ENCODE measurements at places on chromosomes 11 and 22.
A peak's percentile ranks its signal among the peaks of the same experiment; 100 is the strongest.

GRCh38 chr22:23893945-23894709 is at the start of gene MIF:
MIF (plus strand) TSS chr22:23894383; CDS start chr22:23894475, 92 bp downstream.
- peak; percentile 45 for DNase-seq

DNA sequence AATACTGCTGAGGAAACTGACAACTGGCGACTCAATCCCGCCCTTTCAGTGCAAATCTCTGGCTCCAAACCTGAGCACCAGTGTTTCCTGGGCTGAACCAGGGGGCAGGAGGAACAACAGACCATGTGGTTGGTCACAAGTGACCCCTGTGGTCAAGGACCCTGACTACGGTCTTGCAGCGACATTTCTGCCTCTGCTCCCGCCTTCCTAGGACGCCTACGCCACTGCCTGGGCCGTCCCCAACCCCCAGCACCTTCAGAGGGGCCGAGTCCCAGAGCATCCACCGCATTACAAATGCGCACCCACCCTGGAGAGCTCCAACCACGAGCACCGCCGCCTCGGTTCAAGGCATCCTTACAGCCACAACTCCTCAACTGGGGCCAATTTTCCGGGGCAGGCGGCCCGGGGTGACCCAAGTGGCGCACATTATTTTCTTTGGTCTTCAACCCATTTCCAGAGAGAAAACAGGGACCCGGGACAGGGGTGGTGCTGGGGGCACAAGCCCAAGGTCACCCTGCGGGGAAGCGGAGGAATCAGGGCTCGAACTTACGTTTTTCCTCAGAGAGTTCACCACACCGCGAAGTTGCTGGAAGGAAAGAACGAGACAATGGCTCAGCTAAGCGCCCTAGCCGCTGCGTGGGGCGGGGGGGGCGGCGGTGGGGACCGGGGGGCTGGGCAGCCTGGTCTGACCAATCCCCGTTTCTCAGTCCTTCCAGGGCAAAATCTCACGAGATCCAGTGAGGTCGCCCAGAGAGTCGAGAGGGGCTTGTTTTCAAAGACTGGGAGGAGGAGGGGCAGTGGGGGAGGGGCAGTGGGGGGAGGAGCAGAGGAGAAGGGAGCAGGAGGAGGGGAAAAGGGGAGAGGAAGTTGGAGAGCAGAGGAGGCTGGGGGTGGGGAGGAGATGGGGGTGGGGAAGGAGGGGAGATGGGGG is 1.8 kb downstream of the PRAME start:
- DNase-seq = no peak

DNA sequence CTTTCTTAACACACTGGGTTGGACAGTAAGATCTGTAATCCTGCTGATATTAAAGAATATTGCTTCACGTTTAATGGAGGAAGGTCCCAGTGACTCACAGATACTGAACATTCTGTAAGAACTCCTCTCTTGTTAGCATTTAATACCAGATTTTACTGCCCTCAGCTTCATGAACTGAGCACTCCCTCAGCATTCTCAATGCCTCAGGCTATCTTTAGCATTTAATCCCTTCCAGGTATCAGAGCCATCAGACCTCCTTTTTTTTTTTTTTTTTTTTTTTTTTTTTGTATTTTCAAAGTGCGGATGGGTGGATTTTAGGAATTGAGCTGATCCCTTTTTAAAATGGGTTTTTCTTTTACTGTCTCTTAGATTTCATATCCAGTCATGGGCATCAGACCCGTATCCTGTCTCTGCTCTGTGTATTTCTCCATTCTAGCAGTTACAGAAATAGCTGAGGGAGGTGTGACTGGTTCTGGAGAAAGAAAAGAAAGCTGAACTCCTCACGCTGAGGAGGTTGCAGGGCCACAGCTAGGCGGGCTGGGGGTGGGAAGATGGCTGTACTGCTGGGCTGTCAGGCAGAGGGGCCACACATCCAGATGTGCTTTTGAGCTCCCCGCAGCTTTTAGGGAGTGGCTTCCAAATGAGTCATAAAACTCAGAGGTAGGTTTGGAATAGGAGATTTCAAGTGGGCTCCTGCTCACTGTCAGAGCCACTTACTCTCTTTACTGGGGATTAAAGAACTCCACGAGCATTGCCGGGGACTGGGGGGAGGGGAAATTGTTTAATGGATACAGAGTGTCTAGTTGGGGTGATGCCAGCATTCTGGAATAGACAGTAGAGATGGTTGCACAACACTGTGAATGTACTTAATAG is 97.0 kb downstream of the SYT9 start:
- DNase-seq = no peak

GRCh38 chr11:33452836-33453624 is 195.8 kb downstream of the HIPK3 start:
- DNase-seq = no peak

GRCh38 chr22:19040391-19040861 is 81.8 kb downstream of the DGCR2 start:
- DNase-seq = no peak

- no peak for DNase-seq
These were observed 296.9 kb downstream of the BRD1 start for GRCh38 chr22:49530671-49531367.

GRCh38 chr11:17760102-17761029 is 25.8 kb downstream of the KCNC1 start:
- no peak for DNase-seq
